ENCODE measurements at places on chromosomes 1 and 21.

DNA sequence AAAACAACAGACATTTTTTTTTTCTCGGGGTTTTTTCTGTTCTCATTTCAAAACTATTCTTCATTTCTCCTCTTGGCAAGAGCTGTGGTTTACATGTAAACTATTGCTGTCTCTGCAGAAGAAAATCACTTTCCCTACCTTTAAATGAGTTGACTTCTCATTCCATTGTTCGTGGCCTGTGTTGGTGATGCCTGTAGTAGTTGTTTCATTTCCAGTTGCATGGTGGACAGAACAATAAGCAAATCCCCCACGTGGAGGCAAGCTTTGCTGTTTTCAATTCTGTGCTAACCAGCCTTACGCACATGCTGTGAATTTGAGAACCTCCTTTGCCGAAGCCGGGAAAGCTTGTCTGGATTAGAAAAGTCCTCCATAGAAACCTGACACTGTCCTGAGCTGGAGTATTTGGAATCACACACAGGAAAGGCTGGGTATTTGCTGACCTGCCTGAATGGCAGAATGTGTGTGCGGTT lies 26.2 kb upstream of the MAP3K7CL start:
- no peak for DNase-seq

DNA sequence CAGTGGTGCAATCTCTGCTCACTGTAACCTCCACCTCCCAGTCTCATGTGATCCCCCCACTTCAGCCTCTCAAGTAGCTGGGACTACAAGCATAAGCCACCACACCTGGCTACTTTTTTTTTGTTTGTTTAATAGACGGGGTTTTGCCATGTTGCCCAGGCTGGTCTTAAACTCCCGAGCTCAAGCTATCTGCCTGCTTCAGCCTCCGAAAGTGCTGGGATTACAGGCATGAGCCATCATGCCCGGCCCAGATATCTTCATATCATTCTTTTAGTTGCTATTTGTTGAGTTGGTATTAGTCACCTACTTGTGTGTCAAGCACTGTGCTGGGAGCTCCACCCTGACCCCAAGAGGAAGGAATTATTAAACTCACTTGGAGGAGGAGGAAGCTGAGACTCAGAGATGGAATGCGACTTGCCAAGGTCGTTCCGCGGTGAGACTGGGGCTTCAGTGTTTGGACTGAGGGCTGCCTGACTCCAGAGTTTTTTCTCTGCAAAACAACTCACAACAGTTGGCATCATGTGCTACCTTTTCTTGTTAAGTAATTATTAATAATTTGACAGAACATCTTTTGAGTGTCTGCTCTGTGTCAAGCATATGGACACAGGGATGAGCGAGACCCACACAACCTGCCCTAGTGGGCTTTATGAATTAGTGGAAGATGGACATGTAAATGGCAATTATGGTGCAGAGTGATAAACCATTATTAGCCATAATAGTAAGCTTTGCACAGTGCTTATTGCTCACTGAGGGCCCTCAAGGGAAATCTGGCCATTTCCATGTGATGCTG lies 132.0 kb downstream of the FOXD2 start:
- DNase-seq = peak; percentile 93

DNA sequence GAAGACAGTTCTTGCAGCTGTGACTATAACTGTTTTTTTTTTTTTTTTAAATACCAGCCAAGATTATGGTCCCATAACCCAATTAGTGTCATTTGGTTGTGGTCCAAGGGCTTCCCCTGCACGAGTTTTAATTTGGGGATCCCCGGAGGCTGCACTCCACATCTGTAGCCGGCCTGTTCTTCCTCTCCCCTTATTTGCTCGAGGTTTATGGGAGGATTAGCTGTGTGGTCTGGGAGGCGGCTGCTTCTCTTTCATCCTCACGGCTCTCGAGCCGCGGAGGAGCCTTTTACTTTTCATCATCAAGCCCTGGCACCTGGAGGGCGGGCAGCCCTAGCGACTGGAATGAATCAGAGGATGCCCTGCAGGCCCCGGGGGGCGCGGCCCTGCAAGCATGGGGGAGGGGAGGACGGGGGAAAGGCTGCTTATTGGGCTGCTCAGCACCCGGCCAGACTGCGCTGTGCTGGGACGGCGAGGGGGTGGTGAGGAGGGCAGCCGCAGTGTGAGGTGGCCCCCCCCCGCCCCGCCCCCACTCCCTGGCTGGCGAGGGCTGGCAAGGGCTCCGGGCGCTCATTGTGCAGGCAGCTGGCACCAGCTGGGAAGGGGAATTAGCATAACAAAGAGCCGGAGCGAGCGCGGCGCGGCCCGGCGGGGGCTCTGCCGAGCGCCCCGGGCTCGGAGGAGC lies 18.5 kb downstream of the SERTAD4 start:
- no peak for DNase-seq

GRCh38 chr1:14443164-14443787 lies 155.2 kb upstream of the KAZN start:
- no peak for DNase-seq

DNA sequence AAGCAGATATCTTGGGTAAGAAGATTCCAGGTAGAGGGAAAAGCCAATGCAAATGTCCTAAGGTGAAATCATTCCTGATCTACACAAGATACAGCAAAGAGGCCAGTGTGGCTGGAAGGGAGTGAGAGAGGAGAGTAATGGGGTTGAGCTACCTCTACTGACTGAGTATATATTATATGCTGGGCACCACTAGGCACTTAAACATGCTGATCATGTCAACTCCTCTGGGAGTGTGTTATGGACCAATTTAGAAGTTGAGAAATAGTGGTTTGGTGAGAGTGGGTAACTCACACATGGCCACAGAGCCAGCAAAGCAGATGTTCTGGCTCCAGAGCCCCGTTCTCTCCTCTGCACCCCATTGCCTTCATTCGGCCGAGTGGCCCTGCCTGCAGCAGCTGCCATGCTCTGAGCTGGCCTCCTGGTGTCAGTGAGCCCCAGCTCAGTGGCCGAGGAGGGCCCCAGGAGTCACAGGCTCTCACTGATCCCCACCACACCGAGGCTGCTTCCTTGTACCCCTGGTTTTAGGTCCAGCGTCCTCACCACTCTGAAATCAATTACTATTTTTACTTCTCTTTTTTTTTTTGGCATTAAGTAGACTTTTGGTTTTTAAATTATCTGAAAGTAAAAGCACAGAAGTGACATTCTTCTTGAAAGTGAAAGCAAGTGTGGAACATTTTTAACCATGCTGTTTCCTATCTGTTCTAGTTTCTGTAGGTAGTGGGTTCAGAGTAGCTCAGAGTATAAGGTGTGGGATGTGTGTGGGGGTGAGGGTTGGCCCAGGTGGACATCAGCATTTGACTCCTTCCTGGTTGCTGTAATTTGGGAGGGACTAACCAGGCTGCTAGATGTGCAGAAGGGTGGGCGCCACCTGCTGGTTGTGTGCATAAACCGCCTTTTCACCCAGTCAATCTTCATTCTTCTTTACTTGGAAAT lies 45.8 kb upstream of the CRNN start:
- DNase-seq = peak; percentile 15

DNA sequence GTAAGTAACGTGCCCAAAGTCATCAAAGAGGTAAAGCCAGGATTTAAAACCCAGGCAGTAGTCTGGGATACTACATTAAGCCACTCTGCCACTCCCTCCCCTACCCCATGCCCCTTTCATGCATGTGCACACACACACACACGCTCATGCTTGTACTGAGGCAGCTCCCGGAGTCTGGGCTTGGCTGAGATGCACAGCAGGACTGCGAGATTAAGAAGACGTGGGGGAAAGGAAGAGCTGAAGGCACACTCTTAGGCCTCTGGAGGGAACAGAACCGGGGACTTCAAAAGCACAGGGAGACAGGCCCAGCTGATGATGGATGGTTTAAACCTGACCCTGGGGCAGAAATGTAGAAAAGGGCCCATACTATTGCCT lies 98.3 kb downstream of the GLIS1 start:
- DNase-seq = no peak

DNA sequence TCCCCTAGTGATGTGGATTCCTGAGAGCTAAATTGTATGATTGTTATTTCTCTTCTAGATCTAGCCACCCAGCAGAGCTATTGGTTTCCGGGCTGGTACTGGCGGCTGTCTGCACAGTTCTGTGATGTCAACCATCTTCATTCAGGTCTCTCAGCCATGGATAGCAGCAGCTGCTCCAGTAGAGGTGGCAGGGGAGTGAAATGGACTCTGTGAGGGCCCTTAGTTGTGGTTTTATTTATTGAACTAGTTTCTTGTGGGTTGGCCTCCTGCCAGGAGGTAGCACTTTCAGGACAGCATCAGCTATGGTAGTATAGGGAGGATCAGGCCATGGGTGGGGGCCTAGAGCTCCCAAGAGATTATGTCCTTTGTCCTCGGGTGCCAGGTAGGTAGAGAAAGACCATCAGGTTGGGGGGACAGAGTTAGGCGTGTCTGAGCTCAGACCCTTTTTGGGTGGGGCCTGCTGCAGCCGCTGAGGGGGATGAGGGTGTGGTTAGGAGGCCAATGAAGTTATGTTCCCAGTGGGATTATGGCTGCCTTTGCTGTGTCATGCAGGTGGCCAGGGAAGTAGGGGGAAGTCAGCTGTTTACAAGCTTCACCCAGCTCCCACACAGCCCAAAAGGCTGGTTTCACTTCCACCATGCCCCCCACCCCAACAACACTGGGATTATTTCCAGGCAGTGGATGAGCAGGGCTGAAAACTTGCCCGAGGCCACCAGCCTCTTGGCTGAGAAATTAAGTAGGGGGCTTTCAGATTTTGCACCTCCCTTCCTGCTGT lies 55.1 kb upstream of the RGS4 start:
- no peak for DNase-seq

GRCh38 chr1:112536561-112536960 lies 27.8 kb downstream of the WNT2B start:
- DNase-seq = no peak

- DNase-seq = no peak
Observed at GRCh38 chr1:213192026-213192425, 141.0 kb downstream of the RPS6KC1 start.

DNA sequence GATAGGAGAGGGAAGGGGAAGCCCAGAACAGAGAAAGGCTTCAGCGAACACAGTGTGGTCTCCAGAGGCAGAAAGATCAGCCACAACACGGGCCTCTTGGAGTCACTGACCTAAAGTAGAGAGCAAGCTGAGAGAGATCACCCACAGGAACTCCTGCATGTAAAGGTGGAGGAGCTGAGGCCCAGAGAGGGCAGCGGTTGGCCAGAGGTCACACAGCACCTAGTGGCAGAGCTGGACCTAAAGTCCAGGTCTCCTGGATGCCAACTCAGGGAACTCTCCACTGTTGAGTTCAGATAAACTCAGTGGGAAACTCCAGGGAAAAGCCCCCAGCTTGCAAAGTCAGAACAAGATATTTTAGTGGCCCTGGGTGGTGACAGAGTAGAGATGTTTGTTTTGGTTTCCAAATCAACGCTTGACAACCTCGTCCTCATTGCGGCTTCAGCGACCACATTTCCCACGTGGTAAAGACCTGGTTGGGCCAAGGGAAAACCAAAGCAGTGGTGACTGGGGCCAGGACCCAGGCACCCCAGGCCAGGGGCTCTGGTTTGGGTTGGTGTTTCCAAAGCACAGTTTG lies 4.6 kb downstream of the IFFO2 start:
- DNase-seq = no peak

DNA sequence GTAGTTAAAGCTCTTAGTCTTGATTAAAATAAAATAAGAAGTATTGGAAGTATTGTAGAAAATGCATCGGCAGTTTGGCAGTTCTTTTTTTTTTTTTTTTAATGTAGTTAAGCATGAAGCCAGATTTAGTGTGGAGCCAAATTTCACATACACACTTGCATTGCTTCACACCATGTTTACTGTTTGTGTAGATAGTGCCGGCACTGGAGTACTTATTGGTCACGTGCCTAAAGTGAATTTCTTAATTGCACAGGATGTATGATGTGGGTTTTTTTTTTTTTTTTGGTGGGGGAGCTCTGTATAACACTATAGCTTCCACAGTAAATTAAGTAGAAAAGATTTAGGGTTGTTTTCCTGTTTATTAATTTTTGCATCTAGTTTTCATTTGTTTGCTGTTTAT lies 21.2 kb upstream of the TMEM61 start:
- DNase-seq = no peak

DNA sequence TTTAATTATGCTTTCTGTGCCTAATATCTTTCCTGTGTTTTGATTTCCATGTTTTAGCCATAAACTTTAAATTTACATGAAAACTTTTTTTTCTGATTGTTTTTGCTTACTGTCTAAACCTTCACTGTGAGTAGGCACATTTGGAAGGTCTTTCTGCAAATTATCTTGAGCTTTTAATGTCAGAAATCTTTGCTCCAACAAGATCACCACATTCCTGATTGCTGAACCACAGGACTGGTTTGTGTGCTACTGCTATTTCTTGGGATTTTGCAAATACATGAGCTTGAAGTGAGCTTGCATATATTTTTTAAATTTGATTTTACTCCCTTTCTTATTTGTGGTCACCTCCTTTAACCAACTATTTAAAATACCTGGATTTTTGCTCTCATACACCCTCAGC lies 61.3 kb downstream of the PTBP2 start:
- DNase-seq = no peak

- DNase-seq = no peak
Observed at GRCh38 chr1:58204284-58204683, 342.2 kb downstream of the OMA1 start.

DNA sequence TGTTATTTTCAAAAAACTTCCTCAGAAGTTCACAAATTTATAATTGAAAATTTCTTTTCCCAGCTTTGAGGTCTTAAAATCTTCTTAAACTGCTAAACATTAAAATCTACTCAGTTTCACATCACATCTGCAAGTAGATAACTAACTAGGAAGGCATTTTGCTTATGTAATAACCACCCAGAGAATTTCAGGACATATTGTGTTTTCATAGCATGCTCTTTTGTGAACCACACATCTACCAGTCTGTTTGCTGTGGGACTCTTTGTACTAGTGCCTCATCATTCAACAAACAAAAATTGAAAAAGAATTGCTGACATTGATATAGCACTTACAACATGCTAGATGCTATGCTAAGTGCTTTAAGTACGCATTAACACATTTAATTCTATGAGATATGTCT lies 31.6 kb upstream of the C1orf146 start:
- peak; percentile 46 for DNase-seq

- no peak for DNase-seq
Observed at GRCh38 chr1:78869136-78869535, 137.4 kb downstream of the ADGRL4 start.

- DNase-seq = no peak
Observed at GRCh38 chr1:228927946-228928898, 192.9 kb downstream of the RHOU start.

DNA sequence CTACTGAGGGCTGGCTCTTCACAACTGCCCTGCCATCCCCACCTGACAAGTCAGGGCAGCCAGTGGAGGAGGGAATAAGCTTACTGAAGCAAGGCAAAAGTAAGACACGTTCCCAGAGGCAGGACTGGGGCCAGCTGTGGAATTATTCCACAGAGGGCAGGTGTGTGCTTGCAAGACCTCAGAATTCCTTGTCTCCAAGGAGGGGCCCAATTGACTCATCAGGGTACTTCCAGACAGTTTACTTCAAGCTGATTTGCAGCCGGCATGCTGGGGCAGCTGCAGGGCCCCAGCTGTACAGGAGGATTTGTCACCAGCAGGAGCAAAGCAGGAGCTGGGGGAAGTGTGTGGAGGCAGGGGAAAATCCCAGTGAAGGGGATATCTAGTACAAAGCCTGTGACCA lies 167.5 kb upstream of the CAMK1G start:
- DNase-seq = peak; percentile 67
